Mesothelial cell of epicardium (in vitro differentiated cells): ENCODE measurements at places on chromosomes 4 and X. TPM values are rescaled to one million over a fixed set of nuclear protein-coding genes. Genes with fewer than 3 reads are reported as not detected.

Gene ZFYVE28
- total RNA-seq: 0.38 to 0.51 TPM (median 0.45 TPM) in 3 replicates

Gene IRS4
- total RNA-seq: 2.2 to 2.7 TPM (median 2.2 TPM) in 3 replicates

Gene GLUD2
- total RNA-seq: 1.4 to 1.5 TPM (median 1.5 TPM) in 3 replicates

- no peak for DNase-seq
Measured at GRCh38 chr4:141595531-141595930, 40.9 kb upstream of the IL15 start.

DNA sequence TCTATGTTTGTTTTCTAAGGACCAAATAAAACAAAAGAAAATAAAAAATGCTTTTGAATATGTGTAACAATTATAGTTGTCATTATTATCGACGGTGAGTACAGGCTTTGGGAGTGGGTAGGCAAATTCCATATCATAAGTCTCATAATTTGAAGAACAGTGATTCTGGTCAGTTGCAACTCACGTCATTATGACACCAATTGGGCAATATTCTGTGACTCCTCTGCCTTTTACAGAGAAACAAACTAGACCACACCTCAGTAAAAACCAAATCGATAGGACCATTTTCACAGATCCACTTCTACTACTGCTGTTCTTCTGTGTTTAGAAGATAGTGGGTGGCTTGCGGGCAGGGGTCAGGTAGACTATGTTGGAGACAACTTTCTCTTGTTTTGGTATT is 250.1 kb downstream of the C4orf33 start:
- DNase-seq: no peak

GRCh38 chrX:85503258-85504158 is 124.0 kb upstream of the POF1B start:
- DNase-seq: no peak

DNA sequence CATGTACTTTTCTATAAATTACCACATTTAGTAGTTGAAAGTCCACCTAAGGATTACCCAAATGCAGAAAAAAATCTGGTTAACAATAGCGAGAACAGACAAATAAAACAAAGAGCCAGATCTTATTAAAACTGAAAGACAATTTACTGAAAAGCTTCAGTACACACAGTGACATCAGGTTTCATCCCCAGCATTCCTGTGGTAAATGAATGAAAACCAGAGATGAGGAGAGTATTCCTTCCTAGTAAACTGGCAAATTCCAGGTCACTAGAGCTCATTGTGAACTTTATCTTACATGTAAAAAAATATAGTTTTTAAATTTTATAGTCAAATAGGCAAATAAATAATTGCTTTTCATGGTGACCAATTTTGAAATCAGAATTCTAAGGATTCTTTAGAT is 1290.5 kb downstream of the ADGRL3 start:
- no peak for DNase-seq
